ENCODE measurements at places on chromosomes 13 and 19. TPM values are rescaled to one million over a fixed set of nuclear protein-coding genes. Genes with fewer than 3 reads are reported as not detected.

DNA sequence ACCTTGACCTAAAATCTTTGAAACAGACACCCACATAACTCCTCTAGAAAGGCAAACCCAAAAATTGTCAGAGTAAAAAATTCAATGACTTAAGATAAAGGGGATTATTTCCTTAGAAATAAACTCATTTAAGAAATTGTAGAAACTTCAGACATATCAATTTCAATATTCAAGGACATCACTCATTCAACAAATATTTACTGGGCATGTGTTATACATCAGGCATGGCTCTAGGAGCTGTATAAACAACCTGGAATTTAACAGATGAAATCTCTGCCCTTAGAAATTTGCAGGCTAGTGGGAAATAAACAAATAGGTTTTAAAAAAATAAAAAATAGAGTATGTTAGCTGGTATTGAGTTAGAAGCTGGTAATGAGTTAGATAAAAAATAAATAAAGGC is 84.0 kb upstream of the LSM14A start:
- no peak for DNase-seq

- no peak for DNase-seq
Observed at GRCh38 chr13:28058866-28059613, 41.3 kb downstream of the FLT3 start.

- DNase-seq = no peak
Observed at GRCh38 chr13:33349288-33349985, 63.9 kb upstream of the STARD13 start.

DNA sequence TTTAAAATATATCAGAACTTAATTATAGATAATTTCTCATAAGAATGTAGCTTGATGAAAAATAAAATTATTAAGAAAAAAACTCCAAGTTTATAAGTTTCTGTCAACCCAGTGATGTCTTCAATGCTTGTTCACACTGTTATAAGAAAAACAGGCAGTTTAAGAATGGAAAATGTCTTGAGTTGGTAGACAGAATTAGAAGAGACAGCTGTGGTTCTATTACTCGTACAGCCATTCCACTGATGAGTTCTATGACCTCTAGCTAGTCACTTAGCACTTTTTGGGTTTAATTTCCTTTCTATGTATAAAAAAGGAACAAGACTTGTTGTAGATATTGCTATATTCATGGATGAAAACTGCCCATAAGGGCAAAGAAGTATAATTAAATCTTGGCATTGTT is 1013.1 kb upstream of the ATXN8OS start:
- no peak for DNase-seq

DNA sequence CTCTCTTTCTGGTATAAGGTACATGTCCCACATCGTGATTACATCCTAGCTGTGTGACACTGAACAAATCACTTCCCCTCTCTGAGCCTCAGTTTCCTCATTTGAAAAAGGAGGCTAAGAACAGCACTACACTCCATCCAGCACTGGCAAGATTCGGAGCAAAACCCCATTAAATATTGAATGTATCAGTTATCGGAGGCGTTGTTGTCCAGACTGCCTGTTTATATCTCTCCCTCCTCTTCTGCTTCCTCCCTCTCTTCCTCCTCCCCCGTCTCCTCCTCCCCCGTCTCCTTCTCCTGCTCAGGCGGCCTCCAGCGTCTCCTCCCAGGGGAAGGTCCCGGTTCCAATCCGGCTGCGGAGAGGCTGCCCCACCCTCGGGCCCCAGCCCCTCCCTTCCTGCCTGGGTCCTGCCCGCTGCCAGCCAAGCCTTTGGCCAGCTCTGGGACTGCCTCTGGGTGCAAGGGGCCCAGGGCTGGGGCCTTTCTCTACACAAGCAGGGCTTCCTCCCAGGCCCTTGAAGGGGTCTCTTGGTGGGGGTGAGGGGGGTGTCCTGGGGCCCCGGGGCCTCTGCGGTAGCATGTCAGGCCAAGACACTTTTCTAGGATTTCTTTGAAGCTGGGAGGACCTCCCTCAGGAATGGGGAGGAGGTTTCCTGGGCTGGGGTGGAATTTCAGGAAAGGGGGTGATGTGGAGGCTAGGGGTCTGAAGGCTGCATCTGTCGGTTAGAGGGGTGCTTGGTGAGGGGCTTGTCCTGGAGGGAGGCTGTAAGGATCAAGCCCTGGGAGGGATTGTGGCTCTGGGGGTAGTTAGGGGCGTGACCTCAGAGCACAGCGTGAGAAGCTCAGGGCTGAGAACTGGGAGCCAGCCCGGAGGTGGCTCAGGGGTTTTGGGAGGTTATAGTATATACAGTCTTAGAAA is 1.9 kb downstream of the RRAS start:
- DNase-seq = no peak

GRCh38 chr19:17829855-17830566 is 8.7 kb upstream of the INSL3 start:
- no peak for DNase-seq

DNA sequence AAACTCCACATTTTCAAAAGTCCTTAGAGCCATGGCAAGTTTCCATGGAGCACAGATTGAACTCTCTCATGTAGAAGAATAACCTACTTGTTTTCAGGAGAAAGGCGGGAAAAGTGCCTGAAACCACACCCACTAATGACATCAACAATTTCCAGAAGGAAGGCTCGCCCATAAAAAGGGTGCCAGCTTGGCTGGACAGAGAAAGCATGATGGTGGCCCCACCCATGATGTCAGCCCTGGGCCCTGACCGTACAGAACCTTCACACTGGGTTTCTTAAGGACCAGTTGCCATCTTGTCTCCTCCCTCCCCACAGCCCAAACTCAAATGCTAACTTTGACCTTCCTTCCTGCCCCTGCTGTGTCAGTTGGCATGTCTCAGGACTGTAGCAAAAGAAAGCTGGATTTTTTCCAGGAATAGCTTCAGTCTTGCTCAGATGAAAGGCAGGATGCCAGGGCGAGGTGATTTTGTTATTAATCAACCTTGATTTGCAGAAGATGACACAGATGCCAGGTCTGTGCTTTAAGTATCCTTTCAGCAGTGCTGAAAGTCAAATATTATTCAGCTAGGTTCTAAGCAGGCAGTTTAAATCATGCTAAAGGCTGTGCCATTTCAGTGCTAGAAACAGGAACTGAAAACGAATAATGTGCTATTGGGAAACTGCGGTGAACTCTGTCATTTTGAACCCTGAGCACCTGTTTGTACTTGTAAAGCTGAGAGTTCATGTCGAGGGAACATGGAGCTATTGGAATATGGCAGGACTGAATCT is 89.5 kb upstream of the RFC3 start:
- DNase-seq = no peak

GRCh38 chr13:40986101-40986856 is 32.8 kb downstream of the ELF1 start:
- DNase-seq = no peak

DNA sequence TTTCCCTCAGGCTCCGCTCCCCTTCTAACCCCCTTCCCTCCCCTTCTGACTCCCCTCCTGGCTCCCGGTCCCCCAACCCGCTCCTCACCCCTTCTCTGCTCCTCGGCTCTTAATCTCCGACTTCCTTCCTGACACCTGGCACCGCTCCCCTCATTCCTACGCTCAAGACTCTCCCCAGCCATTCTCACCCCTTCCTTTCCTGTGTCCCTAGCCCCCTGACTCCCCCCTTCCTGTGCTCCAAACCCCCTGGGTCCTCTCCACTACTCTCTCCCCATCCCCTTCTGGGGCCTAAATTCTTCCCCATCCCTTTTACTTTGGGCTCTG is 658 bp downstream of the CLPP start:
- DNase-seq = no peak

GRCh38 chr13:25166306-25166705 is 5.8 kb downstream of the AMER2 start:
- DNase-seq = no peak

- no peak for DNase-seq
Observed at GRCh38 chr13:79659121-79659521, 178.2 kb downstream of the NDFIP2 start.

DNA sequence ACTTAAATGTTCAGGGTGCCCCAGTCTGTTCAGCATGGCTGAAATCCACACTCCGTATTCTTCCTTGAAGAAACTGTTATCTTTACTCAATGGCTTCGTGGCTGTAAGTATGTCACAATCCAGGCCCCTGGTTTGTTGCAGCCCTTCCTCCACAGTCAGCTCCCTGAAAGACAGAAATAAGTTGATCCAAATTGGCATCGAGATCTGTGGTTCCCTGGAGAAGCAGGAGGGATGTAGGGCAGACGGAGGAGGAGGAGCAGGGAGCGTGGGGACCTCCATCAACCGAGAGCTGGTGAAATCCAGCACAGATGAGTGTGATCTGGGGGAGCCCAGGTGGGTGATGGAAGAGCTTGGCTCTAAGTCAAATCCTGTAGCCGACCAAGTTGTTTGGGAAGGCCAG is 304 bp downstream of the TSPAN16 start:
- DNase-seq = no peak

DNA sequence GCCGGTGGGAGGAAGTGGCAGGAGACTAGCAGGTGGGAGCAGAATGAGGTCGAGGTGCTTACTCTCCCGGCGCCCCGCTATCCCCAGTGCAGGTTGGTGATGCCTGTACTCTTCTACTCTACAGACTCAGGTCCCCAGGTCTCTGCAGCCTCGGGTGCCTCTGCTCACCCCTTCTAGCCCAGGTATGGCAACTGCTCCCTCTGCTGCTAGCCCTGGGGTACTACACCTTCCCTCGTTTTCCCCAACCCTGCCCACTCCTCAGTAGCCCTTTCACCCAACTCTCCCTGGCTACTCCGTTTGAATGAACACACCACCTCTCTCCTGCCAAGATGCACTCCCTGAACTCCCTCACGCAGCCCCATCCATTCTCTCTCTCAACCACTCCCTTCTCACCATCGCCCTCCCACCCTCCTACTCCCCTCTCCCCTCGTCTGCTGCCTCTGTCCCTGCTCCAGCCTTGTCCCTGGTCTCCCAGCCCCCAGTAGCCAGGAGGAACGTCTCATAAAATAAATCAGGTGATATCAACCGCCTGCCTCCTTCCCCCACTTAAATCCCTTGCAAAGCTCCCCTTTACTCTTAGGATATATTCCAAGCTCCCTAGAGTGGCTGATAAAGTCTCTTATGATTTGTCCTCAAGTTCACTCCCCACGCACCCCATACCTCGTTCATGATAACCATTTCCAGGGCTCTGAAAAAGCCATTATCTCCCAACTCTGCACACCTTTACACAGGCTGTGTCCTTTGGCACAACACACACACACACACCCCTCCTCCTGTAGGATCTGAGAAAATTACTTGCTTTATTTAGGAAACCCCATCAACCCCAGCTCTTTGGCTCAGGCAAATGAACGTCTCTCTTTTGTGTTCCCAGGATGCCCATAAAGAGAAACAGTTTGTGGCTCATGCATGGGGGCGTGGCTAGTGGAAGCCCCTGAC is 8.2 kb upstream of the MEIS3 start:
- peak; percentile 85 for DNase-seq

DNA sequence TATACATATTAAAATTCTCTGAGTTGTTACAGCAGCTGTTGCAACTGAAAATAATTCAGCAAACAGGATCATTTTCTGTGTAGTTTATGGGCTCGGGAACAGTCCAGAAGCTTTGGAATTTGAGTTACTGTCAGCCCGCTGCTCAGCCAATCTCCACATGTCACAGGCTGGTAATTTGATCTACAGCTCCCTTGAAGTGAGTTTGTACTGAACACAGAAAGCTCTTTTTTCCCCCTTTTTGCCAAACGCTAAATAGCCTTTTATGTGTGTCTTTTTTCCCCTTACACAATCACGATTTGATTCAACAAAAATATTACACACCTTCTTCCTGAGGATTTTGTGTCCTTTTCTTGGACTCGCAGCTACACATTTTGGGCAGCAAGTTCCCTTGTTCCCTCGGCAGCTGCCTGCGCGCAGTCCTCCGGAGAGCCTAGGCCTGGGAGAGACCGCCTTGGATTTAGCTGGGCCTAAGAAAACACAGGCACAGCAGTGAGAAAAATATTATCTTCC is 371.4 kb downstream of the KCNRG start:
- no peak for DNase-seq

DNA sequence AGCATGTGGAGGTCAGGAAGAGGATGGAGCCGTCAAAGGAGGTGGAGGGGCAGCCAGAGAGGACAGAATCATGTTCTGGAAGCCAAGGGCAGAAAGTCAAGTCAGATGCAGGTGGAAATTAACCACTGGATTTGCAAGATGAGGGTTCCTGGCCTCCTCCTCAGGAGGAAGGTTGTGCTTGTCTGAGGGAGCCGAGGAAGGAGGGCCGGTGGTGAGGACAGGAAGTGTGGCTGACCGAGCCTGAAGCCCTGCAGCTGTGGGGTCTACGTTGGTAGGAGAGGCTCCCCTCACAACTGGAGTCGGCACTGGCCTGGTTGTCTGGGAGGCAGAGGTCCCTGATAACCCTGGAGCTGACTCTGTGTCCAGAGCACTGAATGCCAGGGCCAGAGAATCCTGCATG is 15.4 kb upstream of the DHDH start:
- no peak for DNase-seq

GRCh38 chr13:49791315-49791710 is 1.2 kb downstream of the KPNA3 start:
- no peak for DNase-seq

GRCh38 chr19:42206871-42207755 is 10.4 kb downstream of the DEDD2 start:
- no peak for DNase-seq

GRCh38 chr13:29936956-29937355 is 86.5 kb upstream of the UBL3 start:
- DNase-seq = no peak

FCER2 gene
- not detected for total RNA-seq

POSTN gene
- total RNA-seq = 295 TPM

KCNN4 gene
- 7.7 TPM for total RNA-seq

GRWD1 gene
- 37.2 TPM for total RNA-seq

SPRY2 gene
- 48.7 TPM for total RNA-seq

DAND5 gene
- not detected for total RNA-seq
